Femur (tissue), 1 donor: ENCODE measurements at places on chromosomes 12 and 14.

GRCh38 chr12:53173085-53173715 is 7.3 kb upstream of the ZNF740 start:
- DNase-seq: no peak

GRCh38 chr14:24483604-24484252 is 24.3 kb downstream of the CMA1 start:
- no peak for DNase-seq

GRCh38 chr14:81537193-81537592 is 3.5 kb upstream of the SEL1L start:
- DNase-seq: no peak

- no peak for DNase-seq
Measured at GRCh38 chr14:52618602-52619001, 66.0 kb downstream of the GPR137C start.

DNA sequence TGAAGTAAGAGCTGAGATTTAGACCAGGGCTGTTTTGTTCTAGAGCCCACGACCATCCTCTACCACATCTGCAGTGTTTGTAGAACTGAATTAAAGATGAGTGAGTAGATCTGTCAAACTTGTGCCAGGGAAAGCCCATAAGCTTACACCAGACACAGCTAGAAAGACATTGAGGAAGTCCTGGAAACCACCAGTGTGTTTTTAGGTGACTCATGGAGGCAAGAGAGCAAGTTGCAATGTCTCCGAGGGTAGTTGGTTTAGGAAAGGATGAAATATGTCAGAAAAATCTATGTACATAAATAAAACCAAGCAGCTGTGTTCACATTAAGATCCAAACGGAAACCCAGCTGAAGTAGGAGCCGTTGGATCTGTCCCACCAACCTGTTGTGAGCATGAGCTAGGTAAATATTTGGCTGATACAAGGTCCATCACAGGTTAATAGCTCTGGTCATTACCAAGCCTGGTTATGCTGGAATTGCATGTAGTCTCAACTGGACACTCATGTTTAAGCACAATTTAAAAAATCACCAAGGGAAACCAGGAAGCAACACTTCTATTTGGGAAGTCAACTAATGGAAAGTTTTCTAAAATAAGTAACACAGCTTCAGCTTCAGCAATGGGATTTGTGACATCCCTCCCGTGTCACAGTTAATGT is 49.9 kb upstream of the PLEKHG3 start:
- DNase-seq: peak; percentile 47

- no peak for DNase-seq
Measured at GRCh38 chr12:130459916-130460315, 122.2 kb downstream of the PIWIL1 start.

- peak; percentile 40 for DNase-seq
Measured at GRCh38 chr12:27843714-27844245, 63.7 kb upstream of the MANSC4 start.

- DNase-seq: no peak
Measured at GRCh38 chr12:123243671-123244262, 10.5 kb downstream of the MTRFR start.

DNA sequence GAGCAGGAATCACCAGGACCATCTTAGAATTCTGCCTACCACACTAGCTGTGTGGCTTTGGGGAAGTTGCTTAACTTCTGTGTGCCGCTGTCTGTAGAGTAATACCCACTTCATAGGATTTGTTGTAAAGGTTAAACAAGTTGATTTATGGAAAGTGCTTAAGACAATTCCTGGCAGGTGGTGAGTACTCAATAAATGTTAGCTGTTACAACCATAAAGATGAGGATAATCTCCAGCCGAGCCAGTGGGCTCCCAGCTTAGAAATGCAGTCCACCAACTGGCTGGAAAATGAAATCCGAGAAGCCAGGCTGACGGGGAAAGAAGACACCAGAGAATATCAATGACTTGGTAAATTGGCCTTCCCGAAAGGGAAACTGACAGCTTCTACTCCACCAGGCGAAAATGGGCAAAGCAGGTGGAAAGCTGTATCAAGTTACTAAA is 173.5 kb downstream of the CHST11 start:
- DNase-seq: no peak

GRCh38 chr14:83969998-83970397 is 1559.9 kb upstream of the FLRT2 start:
- no peak for DNase-seq

DNA sequence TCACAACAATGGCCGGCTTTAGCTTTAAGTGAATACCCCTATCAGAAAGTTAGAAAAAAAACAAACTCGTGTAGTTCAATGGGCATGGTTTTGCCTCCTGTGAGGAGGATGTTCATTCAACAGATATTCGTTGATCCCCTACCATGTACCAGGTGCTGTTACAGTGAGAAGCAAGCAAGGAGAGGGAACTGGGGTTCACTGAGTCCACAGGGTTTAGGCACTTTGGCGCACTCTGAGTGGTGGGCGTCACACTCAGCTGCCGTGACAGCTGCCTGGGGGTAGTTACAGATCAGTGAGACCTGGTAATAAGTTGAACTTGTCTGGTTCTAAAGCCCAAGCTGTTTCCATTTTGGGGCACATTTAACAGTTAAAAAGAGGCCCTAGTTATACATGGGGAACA is 74.2 kb downstream of the PAPOLA start:
- DNase-seq: no peak

DNA sequence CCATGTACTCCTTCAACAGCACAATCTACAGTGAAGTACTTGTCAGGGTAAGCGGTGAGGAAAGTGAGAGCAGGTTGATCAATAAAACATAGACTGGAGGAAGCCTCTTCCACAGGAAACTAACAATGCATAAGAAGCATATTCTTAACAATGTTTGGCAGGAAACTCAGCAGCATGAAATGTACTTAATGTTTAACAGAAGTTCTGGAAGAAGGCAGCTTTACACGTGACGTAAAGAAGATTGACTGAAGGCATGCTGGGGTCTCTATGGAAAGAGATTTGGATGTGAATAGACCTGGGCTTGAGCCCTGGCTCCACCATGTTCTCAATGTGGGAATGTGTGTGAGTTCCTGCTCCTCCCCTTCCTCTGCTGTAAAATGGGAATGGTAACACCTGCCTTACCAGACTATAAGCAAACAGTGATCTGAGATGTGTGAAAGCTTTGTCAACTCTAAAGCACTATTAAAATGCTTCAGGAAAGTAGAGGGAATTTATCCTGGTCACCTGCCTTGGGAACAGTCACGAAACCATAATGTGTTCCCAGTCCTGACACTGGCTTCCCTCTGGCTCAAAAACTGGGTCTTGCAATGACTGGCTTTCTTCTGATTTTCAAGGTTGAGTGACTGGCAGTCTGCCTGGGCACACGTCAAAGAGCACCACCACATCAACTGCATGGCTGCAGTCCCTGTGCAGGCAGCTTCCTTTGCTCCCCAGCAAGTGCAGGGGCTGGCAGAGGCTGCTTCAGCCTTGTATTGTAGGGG is 384.6 kb downstream of the APAF1 start:
- DNase-seq: no peak

DNA sequence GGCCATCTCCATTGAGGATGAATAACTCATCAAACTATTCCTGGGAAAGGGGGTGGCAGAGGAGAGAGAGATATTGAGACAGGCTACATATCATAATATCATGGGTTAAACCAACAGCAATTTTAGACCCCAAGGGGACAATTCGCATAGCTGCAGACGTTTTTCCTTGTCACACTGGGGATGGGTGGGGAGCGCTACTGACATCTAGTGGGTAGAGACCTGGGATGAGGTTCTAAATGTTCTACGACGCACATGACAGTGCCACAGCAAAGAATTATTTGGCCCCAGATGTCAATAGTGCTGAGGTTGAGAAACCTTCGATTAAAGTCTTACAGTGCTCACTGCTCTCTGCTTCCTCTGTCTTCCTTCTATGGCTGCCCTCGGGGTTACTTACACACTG is 425.6 kb downstream of the NRXN3 start:
- no peak for DNase-seq

- DNase-seq: no peak
Measured at GRCh38 chr12:130058926-130059472, 103.3 kb upstream of the FZD10 start.

DNA sequence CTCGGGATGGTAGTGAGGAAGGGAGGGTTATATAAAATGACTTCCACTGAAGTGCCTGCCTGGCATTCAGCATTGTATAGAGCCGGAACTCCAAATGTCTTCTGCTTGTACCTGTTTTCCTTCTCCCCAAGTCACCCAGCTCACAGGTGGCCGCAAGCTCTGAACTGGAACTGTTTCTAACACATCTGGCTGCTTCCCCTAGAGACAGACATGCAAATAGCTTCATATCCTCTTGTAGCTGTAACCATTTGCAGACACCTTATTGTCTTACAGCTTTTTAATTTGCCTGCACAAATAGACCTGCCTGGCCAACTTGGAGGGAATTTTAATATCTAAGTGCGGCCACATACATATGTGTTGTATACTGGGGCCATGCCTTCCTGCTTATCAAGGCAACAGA is 126.0 kb downstream of the CHST11 start:
- DNase-seq: no peak

DNA sequence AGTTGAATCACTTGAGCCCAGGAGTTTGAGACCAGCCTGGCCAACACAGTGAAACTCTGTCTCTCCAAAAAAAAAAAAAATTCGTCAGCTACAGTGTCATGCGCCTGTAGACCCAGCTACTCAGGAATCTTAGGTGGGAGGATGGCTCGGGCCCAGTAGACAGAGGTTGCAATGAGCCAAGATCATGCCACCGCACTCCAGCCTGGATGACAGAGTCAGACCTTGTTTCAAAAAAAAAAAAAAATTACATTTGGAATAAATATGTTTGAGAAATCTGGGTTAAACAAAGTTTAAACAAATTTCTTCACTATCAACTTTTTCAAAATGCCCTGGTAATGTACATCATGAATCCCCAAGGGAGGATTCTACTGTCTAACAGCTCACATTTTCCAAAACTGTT is 187.0 kb upstream of the RASSF8 start:
- DNase-seq: no peak

- DNase-seq: no peak
Measured at GRCh38 chr12:77723308-77723707, 107.4 kb upstream of the NAV3 start.

DNA sequence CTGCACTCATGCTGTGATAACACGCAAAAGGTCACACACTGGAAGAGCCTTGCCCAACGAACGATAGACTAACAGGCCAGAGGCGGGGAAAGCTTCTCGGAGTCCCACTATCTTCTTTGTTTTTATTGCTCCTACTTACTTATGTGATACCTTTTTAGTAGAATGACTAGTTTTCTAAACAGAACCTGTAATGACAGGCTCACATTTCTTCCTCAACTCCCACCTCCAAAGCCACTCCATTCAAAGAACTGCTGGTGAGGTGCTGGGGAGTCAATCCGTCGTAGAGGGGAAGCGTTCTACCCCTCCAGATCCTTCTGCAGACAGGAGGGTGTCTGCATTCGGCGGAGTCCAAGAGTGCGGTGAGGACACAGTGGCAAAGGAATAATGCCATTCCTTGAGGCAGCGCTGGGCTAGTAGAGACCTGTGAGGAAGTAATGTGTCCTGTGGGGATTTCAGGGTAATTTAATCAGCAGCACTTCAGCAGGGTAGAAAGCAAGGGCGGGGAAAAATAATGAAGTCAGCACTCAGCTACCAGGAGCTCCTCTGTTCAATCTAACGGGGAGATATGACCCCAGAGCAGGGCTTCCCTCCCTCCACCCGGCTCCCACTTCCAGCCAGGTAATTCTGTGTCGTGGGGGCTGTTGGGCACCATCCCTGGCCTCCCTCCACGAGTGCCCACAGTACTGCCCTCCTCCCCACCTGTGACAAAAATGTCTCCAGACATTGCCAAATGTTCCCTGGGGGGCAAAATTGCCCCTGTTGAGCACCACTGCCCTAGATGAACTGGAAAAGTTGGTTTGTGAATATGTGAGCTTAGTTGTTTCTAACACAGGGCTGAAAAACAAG is 25.2 kb downstream of the SPRING1 start:
- DNase-seq: no peak

DNA sequence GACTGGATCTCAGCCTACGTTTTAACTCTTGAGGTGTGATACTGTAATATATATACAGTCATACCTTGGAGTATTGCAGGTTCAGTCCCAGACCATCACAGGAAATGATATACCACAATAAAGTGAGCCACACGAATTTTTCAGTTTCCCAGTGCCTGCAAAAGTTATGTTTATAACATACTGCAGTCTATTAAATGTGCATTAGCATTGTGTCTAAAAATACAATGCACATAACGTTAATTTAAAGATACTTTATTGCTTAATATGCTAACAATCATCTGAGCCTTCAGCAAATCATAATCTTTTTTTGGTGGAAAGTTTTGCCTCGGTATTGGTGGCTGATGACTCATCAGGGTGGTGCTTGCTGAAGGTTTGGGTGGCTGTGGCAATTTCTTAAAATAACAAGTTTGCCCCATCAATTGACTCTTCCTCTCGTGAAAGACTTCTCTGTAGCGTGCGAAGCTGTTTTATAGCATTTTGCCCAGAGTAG is 18.9 kb downstream of the PYROXD1 start:
- DNase-seq: no peak

DNA sequence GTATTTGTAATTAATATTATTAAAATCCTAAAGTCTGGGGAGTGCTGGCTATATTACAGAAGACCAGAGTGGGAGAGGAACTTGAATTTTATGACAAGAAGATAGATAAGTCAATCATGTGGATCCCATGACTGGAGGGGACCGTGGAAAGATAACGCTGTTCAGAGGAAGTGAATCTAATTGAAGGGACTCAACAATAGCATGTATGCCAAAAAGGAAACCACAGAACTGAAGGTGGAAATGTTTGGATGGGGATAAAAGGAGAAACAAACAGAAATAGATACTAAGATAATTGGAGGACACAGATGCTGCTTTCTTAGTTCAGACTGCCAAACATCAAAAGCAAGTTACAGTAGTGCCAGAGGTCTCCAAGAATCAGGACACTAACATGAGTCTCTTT is 21.1 kb downstream of the OR6J1 start:
- no peak for DNase-seq

- DNase-seq: no peak
Measured at GRCh38 chr12:18066666-18067065, 23.3 kb downstream of the RERGL start.

- DNase-seq: no peak
Measured at GRCh38 chr12:11233532-11233931, 36.0 kb downstream of the PRB3 start.

- peak; percentile 87 for DNase-seq
Measured at GRCh38 chr12:14769969-14770495, 33.2 kb downstream of the WBP11 start.

- no peak for DNase-seq
Measured at GRCh38 chr12:45426294-45426693, 210.4 kb downstream of the ANO6 start.

DNA sequence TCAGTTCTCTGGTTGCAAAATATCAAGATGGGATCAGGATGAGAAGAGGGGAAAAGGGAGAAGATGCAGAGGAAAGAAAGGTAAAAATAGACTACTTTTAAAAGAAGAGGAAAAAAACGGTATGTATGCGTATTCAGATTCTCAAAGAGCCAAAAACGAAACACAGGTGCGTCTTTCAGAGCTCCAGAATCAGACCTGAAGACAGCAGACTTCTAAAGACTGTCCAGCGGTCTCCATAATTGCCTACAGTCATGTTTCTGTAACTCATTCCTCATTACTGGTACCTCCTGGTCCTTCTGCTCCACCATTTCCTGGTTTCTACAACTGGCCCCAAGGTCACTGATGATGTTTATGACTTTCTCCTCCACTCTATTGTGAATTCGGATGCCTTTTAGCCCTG is 12.4 kb upstream of the KCNA5 start:
- DNase-seq: no peak
